Vagina (tissue), 2 donors: ENCODE measurements at places on chromosomes 1 and 21. TPM values are rescaled to one million over a fixed set of nuclear protein-coding genes. Genes with fewer than 3 reads are reported as not detected.
A peak's percentile ranks its signal among the peaks of the same experiment; 100 is the strongest.

The MAP10 gene
- 2.2 TPM for total RNA-seq

DNA sequence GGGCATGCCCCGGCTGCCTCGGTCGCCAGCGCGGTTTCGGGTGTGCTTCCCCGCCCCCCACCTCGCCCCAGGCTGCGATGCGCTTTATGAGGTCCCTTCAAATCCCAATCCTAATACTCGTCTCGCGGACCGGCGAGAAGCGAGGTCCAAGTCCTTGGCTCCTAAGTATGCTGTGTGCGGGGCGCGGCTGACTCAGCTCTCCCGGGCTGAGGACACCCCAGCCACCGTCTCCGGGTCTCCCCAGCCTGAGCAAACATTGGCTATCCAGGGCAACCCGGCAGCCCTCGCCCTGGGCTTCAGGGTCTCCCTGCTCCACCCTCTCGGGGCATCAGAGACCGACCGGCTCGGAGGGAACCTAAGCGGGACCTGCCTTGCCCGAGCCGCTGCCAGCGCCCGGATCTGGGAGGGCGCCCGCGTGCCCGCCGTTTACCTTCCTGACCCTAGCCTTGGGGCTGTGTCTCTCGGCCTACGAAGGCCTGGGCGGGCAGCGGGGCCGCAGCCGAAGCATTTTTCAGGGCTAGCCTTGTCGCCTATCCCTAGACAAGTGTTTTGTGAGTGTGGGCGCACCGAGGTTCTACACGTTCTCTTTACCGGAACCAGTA lies 1.2 kb downstream of the ITPKB start:
- DNase-seq = no peak
- H3K4me3 ChIP-seq = peak overlapping the region; percentile 99
- peaks cover 52% of the 10 kb centered on the region for H3K4me1 ChIP-seq
- H3K27me3 ChIP-seq = no peaks in the 10 kb centered on the region
- peak overlapping the region; percentile 97 for H3K27ac ChIP-seq

DNA sequence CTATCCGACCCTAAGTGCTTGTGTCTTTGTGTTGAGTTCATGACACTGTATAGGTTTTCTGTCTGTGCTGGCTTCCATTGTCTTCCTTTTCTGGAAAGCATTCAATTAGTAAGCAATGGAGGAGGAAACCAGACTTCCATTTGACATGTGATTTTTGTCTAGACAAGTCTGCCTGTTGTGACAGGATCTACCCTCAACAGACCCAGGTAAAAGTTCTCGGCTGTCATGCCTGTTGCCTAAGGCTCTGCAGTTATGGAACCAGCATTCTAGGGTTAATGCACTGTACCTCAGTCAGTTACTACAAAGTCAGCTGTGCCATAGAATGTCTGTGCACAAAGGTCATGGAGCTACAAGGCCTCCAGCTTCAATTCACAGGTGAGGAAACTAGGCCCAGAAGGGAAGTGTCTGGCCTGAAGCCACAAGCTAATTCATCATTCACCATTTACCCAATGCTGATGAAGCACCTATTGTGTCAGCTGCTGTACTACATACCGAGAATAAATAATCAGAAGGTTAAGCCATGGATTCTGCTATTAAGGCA lies 72.3 kb downstream of the PLPP3 start:
- H3K4me1 ChIP-seq = peaks cover 93% of the 10 kb centered on the region
- peaks cover 32% of the 10 kb centered on the region for H3K36me3 ChIP-seq
- H3K4me3 ChIP-seq = no peak overlapping the region
- no peaks in the 10 kb centered on the region for H3K27me3 ChIP-seq
- DNase-seq = no peak

The ATG4C gene
- total RNA-seq = 5.9 TPM

The BECN2 gene
- total RNA-seq = not detected

- no peaks in the 10 kb centered on the region for H3K4me1 ChIP-seq
- no peak for DNase-seq
- peaks cover 5% of the 10 kb centered on the region for H3K36me3 ChIP-seq
- H3K4me3 ChIP-seq = no peak overlapping the region
Observed at GRCh38 chr1:20883766-20884165, 96.7 kb upstream of the HP1BP3 start.

DNA sequence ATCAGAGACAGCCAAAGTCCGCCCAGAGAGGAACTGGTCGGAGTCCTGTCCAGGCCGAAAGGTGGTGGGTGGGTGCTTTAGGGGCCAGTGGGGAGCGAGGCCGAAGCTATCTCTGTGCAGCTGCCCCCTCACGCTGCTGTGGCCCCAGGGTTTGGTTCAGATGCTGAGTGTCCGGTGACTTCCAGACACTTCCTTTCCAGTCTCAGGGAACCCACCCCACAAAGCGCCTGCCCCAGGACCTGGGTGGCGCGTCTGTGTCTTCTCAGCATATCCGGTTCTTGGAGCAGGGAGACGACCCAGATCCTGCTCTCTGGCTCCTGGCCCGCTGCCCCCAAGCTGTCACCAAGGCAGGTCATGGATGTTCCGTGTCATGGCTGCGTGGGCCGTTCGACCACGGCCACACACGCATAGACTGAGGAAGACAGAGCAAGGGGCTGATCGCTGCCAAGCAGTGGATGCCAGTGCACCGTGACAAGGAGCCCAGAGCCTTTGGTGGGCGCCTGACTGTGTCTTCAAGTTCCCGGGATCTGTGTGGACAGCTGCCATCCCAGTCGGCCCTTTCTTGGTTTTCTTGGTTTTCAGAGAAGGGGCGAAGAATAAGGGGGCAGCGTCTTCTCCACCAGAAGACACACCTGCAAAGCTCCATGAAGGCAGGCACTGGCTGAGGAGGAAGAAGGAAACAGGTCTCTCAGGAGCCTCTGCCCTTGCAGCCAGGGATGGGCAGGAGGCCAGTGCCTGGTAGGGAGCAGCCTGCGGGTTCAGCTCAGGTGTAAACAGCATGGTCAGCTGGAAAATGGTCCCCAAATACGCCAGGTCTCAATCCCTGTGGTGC lies 22.9 kb upstream of the COL18A1 start:
- no peak for DNase-seq
- peaks cover 24% of the 10 kb centered on the region for H3K4me1 ChIP-seq
- no peak overlapping the region for H3K27ac ChIP-seq
- no peaks in the 10 kb centered on the region for H3K27me3 ChIP-seq
- H3K4me3 ChIP-seq = no peak overlapping the region

- no peaks in the 10 kb centered on the region for H3K27me3 ChIP-seq
- peak overlapping the region; percentile 70 for H3K4me3 ChIP-seq
- peaks cover 51% of the 10 kb centered on the region for H3K4me1 ChIP-seq
- H3K27ac ChIP-seq = no peak overlapping the region
Observed at GRCh38 chr1:182841368-182841988, 2.3 kb downstream of the DHX9 start.

GRCh38 chr1:153944005-153944826 lies 2.3 kb downstream of the DENND4B start:
- H3K27ac ChIP-seq = peak overlapping the region; percentile 99
- peaks cover 50% of the 10 kb centered on the region for H3K36me3 ChIP-seq
- no peak for DNase-seq
- H3K4me3 ChIP-seq = peak overlapping the region; percentile 4

The OR2L5 gene
- not detected for total RNA-seq

- H3K4me3 ChIP-seq = no peak overlapping the region
- H3K4me1 ChIP-seq = no peaks in the 10 kb centered on the region
- no peaks in the 10 kb centered on the region for H3K36me3 ChIP-seq
- H3K27me3 ChIP-seq = no peaks in the 10 kb centered on the region
Observed at GRCh38 chr1:162882248-162882674, 21.3 kb upstream of the CCDC190 start.

- no peak overlapping the region for H3K27ac ChIP-seq
- H3K4me1 ChIP-seq = no peaks in the 10 kb centered on the region
Observed at GRCh38 chr1:117664314-117664713, 58.5 kb downstream of the TENT5C start.

DNA sequence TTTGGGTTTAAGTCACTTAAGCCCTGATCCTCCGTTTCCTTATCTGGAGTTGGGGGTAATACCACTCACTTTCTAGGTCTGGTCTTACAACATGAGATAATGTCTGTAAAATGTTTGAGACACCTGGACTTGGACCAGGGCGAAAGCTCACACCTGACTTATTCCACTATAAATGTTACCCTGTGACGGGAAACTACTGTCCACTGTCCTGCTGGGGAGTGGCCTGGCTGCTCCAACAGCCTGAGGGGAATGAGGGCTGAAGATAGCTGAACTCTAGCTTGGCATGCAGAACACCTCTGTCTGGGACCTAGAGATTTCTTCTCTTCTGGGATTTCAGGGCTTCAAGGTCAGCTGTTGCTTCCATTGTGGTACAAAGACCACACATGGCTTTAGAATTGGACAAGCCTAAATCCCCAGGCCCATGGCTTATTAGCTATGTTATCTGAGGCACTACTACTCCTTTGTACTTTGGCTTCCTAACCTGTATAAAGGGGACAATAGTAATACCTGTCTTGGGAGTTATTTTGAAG lies 9.5 kb upstream of the A3GALT2 start:
- H3K27me3 ChIP-seq = no peaks in the 10 kb centered on the region
- H3K4me1 ChIP-seq = peaks cover 64% of the 10 kb centered on the region
- no peak overlapping the region for H3K4me3 ChIP-seq
- no peak overlapping the region for H3K27ac ChIP-seq

GRCh38 chr1:20962576-20963258 lies 175.6 kb upstream of the HP1BP3 start:
- H3K27me3 ChIP-seq = no peaks in the 10 kb centered on the region
- no peak overlapping the region for H3K27ac ChIP-seq
- DNase-seq = no peak
- H3K4me3 ChIP-seq = no peak overlapping the region

- H3K4me3 ChIP-seq = peak within 1 kb of the TSS; percentile 54
- DNase-seq = peak; percentile 81
- H3K27me3 ChIP-seq = no peaks in the 10 kb centered on the region
- no peaks in the 10 kb centered on the region for H3K36me3 ChIP-seq
Observed at GRCh38 chr1:26529655-26530409, at the start of gene RPS6KA1. Gene RPS6KA1, plus strand, starts transcription at chr1:26529761. Its CDS starts 160 bp downstream, at chr1:26529921.

DNA sequence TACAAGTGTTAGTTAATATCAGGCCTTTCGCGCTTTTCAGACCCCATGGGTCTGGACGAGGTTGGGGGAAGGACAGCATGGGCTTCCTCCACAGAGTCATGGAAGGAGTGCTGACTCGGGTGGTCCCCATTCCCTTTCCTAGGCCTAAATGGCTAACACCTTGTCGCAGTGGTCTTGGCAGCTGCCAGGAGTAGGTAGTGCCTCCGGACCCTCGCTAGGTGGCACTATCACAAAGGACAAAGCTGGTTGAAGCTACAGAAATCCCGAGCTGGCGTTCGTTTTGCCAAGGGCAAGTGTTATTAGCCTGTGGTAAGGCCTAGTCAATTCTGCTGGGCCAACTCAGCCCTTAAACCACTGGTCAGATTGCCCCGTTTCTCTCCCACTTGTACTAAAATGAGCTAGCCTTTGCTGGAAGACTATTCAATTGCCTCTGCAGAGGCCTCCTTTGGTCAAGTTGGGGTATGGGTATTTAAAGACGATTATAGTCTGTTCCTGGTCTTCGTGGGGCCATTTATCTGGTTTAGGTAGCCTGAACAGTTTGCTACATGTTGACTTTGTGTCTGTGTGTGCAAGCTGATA lies 1.1 kb upstream of the UBE2Q1 start:
- no peak for DNase-seq
- peak overlapping the region; percentile 78 for H3K4me3 ChIP-seq
- peaks cover 32% of the 10 kb centered on the region for H3K4me1 ChIP-seq
- H3K27ac ChIP-seq = peak overlapping the region; percentile 90

The DCST1 gene
- total RNA-seq = not detected

- H3K27me3 ChIP-seq = no peaks in the 10 kb centered on the region
- no peaks in the 10 kb centered on the region for H3K4me1 ChIP-seq
- H3K36me3 ChIP-seq = no peaks in the 10 kb centered on the region
- H3K4me3 ChIP-seq = no peak overlapping the region
Observed at GRCh38 chr1:152683846-152684245, 2.1 kb upstream of the LCE2B start.

- DNase-seq = no peak
- peak overlapping the region; percentile 44 for H3K4me3 ChIP-seq
- no peaks in the 10 kb centered on the region for H3K36me3 ChIP-seq
- H3K27ac ChIP-seq = peak overlapping the region; percentile 64
- peaks cover 37% of the 10 kb centered on the region for H3K4me1 ChIP-seq
Observed at GRCh38 chr1:99647490-99647889, 1.6 kb downstream of the PALMD start.

The SYNC gene
- total RNA-seq = 13.0 TPM

The NBPF8 gene
- 11.0 TPM for total RNA-seq

The IL23R gene
- not detected for total RNA-seq

DNA sequence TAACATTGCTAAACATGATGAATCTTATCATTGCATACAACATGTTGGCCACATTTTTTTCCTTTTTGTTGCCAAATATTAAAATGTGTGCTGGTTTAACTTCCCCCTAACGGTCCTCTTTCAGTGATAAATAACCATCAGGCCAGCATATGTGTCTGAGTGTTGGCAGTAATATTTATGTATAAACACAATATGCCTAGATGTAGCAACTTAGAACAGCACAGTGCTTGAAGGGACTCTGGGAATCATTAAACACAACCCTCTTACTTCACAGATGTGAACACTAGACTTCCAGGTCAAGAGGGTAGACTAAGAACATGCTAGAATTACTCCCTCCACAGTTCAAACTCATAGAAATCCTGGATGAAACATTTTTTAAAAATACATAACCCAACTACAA lies 581.8 kb downstream of the PLPP3 start:
- peak overlapping the region; percentile 2 for H3K27ac ChIP-seq
- no peaks in the 10 kb centered on the region for H3K4me1 ChIP-seq
- DNase-seq = no peak
- H3K4me3 ChIP-seq = no peak overlapping the region

The SYT11 gene
- 20.9 TPM for total RNA-seq

- no peak overlapping the region for H3K4me3 ChIP-seq
- no peaks in the 10 kb centered on the region for H3K27me3 ChIP-seq
- no peak for DNase-seq
- no peaks in the 10 kb centered on the region for H3K36me3 ChIP-seq
- no peak overlapping the region for H3K27ac ChIP-seq
Observed at GRCh38 chr1:242787968-242788367, 263.5 kb upstream of the PLD5 start.

DNA sequence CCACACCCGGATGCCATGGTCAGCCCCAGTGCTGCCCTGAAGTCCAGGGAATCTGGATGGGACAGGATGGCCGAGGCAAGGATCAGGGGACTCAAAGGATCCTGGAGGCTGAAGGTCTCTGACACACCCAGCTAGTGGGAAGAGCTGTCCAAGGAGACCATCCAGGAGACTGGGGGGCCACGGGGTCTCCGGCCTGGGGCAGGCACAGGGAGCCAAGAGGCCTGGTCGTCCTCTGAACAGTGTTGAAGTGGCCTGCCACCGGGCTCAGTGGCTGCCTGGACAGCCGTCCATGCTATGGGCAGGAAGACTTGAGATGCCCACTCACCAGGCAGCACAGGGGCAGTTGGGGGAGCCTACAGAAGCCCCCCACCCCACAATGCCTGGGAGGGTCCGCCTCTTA lies 41.9 kb downstream of the MEGF6 start:
- H3K4me3 ChIP-seq = no peak overlapping the region
- H3K4me1 ChIP-seq = no peaks in the 10 kb centered on the region
- H3K36me3 ChIP-seq = no peaks in the 10 kb centered on the region
- no peak overlapping the region for H3K27ac ChIP-seq
- no peak for DNase-seq

The MX2 gene
- 13.5 TPM for total RNA-seq

The CRYBG2 gene
- total RNA-seq = 67.0 TPM

DNA sequence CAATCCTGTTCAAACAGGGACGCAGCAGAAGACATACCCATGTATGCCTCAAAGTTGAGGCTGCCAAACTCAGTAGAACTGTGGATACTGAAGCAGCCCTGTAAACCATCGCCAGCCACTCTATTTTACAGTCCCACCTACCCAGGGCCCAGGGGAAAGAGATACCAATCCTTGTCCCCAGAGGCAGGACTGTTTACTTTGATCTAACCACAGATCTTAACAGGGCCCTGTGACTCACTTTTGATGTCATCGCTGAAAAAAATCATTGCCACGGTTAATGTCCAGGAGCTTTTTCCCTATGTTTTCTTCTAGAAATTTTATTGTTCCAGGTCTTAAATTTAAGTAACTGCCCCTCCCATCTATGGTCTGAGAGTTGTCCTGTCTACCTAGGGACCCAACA lies 538.4 kb upstream of the NCAM2 start:
- no peaks in the 10 kb centered on the region for H3K27me3 ChIP-seq
- no peak overlapping the region for H3K4me3 ChIP-seq
